ENCODE measurements at places on chromosomes 1 and 21. TPM values are rescaled to one million over a fixed set of nuclear protein-coding genes. Genes with fewer than 3 reads are reported as not detected.

EFNA4 gene
- 21.2 TPM for total RNA-seq

SLAMF8 gene
- not detected for total RNA-seq

TCP10L gene
- 0.93 TPM for total RNA-seq

CCDC28B gene
- total RNA-seq = 15.8 TPM

TCHH gene
- 0.07 TPM for total RNA-seq

GBP3 gene
- total RNA-seq = 20.3 TPM

Measured in type B pancreatic cell (in vitro differentiated cells).